Activated T-helper 1 cell treated with anti-CD3 and anti-CD28 coated beads, Interleukin-2, amount 50 U/mL, for 16 hours (primary cell): ENCODE measurements at places on chromosomes 2 and 18.

DNA sequence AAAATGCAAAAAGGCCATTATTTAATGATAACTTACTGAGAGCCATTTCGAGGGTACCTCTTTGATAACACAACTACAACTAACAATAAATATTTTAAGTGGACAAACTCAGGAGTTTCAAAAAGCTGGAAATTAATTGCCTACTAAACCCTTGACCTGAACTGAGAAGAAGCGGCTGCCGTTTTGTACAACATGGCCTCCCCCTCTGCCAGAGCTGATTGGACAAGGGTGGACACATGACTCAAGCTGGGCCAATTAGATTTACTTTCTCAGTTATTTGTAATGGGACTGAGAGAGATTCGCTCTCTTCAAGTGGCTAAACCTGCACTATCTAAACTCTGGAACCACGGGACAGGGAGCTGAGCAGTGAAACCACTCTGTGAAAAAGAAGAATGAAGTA lies 135.9 kb upstream of the SERPINE2 start:
- DNase-seq = no peak

GRCh38 chr2:241568726-241569125 lies 10.2 kb downstream of the BOK start:
- no peak for DNase-seq

- no peak for DNase-seq
These were observed 32.9 kb upstream of the SPTBN1 start for GRCh38 chr2:54423213-54423612.

- no peak for DNase-seq
These were observed 125.5 kb downstream of the DYSF start for GRCh38 chr2:71578767-71579342.

DNA sequence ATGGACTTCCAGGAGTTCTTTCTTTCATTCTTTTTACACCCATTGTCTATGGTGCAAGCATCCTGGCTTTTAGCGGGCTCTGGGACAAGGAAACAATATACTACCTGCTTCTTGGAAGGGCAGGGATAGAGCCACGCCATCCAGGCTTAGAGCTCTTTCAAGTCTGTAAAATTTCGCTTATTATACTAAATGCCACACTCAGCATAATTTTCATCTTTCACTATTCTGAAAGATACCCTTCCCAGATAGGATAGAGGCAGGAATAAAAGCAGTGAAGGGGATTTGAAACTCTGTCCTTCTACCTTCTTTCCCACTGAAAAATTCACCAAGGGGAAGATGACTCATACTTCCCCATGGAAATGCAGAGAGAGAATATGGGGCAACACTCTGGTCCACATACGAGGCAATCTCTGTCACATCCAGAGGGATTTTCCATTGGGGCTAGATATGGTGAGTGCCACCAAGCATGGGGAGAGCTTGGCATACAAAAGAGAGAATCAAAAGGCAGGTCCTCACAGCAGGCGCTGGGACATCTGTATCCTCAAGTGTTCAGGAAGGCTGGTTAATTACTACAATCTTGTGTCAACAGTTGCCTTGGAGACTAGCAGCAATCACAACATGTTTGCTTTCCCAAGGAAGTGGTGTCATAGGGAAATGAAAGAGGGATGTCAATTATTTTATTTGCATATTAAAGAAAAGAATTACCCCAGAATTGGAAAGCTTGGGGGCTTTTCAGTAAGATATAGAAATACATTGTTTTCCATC lies 127.6 kb downstream of the TDRD15 start:
- no peak for DNase-seq
